Suprapubic skin (tissue), 4 donors: ENCODE measurements at places on chromosomes 16 and 17. TPM values are rescaled to one million over a fixed set of nuclear protein-coding genes. Genes with fewer than 3 reads are reported as not detected.

The NGFR gene
- 18.1 TPM for total RNA-seq

- no peak for DNase-seq
Measured at GRCh38 chr17:28887871-28888471, 9.6 kb downstream of the FLOT2 start.

The DLX3 gene
- 12.9 TPM for total RNA-seq

- no peak for DNase-seq
Measured at GRCh38 chr16:22402191-22402590, 27.8 kb upstream of the CDR2 start.

DNA sequence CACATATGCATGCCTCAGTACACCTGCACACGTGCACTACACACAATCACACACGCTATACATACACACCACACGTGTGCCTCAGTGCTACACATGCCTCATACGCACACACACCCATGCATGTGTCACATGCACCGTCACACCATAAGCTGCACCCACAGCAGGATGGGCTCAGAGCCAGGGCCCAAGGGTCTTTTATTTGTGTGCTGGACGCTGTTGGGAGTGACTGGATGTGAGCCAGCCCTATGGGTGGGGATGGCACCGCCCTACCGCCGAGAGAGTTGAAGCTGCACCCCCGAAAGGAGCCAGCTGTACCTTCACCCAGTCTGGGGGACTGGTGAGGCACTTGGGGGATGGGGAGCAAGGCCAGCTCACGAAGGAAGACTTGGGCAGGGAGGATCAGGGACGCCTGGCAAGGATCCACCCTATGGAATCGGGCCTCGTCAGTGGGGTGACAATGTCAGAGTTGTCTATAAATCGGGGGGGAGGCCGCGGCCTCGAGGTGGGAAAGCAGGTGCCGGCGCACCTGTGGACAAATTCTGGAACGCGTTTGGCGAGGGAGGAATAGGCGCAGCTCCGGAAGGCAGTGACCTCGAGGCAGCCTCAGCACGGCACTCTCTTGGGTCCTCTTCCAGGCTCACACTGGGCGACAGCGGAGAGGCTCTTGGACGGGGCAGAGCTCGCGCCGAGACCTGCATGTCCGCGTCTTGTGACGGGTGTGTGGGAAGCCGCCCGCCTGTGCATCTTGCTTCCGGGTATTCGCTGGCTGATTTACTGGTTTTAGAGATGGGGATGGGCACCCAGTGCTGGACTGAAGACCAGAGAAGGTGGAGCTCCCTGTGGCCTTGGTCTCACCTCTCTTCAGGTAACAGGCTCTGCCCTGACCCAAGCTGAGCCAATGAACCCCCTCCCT is 7.3 kb downstream of the RGS11 start:
- DNase-seq, result no peak

The ZFHX3 gene
- total RNA-seq, result 16.1 TPM

GRCh38 chr16:14608604-14609003 is 21.5 kb downstream of the PARN start:
- DNase-seq, result no peak

DNA sequence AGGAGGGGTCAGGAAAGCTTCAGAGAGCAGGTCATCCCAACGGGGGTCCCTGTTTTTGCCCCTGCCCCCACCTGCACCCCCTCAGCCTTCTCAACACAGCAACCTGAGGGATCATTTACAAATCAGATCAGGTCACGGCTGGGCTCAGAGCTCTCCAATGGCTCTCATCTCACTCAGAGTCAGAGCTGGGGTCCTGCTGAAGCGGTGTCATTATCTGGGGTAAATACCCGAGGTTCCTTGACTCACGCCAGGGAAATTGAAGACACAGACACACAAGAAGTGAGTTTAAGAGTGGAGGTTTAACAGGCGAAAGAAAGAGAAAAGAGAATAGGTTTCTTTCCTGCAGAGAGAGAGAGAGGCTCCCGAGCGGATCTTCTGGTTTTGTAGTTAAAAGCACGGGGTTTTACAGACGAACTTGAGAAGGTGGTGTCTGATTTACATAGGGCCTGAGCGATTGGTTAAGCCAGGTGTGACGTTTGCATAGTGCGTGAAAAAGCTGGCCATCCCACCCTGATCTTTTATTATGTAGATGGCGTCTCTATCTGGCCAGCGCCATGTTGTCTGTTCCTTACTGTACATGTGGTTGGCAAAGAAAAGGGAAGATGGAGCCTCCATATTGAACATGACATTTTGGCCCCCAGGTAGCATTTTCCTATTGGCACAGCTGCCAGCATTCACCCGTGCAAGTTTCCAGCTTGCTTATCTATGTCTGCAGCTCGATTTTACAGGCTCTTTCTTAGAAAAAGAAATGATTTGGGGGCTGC is 51.4 kb downstream of the WSB1 start:
- DNase-seq, result no peak

GRCh38 chr17:19651451-19652238 is 3.1 kb downstream of the ALDH3A2 start:
- DNase-seq, result no peak

DNA sequence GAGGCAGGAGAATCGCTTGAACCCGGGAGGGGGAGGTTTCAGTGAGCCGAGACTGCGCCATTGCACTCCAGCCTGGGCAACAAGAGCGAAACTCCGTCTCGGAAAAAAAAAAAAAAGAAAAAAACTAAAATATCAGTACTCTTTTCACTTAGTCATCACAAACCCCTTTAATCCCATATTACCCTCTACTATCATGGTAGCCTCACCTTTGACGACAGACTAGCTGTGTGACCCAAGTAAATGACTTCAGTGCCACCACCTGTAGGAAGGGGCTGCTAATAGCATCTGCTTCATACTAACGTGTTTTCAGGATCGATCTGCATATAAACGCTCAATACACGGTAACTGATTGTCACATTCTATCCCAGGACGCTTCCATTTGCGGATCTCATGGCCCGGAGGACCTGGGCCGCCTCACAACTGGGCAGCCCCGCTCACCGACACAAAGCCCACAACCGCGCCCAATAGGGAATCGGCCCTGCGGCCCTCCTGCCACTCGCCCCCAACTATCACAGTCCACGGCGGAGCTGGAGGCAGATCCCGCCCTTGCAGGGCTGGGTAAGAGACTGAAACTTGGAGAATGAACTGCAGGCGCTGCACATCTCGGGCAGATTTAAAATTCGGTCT is 1.1 kb upstream of the ZNF263 start:
- DNase-seq, result no peak

The PRSS33 gene
- total RNA-seq, result not detected

GRCh38 chr17:51493206-51493605 is 232.9 kb downstream of the UTP18 start:
- DNase-seq, result no peak

The AATK gene
- 0.89 TPM for total RNA-seq

DNA sequence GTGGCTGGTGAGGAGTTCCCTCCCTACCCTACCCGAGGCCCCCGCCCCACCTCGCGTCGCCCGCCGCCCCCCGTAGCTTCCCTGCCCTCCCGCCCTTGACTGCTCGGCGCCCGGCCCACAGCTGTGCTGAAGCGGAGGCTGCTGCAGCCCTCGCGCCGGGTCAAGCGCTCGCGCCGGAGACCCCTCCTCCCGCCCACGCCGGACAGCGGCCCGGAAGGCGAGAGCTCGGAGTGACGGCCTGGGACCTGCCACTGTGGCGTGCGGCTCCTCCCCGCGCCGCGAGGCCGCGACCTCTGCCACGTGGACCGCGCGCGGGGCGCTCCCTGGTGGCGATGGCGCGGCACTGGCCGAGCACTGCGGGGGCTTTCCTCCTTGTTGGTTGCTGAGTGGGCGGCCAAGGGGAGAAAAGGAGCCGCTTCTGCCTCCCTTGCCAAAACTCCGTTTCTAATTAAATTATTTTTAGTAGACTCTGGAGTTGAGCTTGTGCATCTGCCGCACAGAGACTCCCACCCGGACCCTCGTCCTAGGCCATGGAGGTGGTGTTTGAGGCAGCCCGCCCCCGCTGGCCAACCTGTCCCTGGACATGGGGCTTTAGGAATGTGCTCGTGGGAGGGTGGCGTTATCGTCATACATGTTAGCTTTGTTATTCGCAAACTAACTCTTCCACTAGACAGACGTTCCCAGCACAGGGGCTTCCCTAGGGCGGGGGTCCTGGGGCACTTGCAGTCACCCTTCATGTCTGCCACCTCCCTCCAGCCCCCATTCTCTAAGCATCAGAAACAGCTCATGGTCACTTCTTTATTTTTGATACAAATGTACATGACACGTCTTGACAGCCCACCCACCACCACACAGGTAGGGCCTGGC is 4.4 kb downstream of the TP53I13 start:
- peak; percentile 70 for DNase-seq

GRCh38 chr16:48617711-48618148 is 7.8 kb upstream of the N4BP1 start:
- DNase-seq, result no peak

DNA sequence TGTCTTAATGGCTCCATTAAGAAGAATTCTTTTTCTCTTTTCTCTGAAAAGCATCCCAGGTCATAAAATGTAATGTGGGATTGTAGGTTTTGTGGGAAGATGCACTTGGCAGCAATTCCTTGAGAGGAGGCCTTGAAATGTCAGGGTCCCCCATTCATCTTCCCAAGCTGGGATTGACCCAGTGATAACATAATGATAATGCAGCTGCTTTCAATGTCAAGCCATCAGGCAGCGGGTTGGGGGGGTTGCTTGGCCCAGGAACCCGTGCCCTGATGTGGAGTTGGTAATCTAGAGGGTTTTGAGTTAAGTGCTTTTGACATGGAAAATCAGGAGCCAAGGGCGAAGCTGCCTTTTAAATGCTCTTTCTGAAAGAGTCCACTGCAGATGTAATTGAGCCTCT is 484.0 kb downstream of the WWOX start:
- no peak for DNase-seq

DNA sequence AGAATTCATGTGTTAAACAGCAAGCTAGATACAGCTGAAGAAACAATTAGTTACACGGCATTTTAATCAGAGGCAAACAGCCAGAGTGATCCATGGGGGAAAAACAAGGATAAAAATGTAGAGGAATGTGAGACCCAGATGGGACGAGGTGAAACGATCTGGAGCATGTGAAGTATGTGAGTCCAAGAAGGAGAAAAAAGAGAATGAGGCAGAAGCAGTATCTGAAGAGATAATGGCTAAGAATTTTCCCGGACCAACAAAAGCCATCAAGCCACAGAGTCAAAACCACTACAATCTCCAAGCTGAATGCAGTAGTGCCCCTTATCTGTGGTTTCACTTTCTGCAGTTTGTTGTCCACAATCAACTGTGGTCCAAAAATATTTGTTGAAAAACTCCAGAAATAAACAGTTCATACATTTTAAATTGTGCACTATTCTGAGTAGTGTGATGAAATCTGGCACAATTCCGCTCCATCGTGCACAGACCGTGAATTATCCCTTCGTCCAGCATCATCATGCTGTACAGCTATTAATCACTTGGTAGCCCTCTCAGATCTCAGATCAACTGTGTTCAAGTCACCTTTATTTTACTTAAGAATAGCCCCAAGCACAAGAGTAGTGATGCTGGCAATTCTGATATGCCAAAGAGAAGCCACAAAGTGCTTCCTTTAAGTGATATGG is 18.8 kb downstream of the MYH10 start:
- DNase-seq, result no peak

DNA sequence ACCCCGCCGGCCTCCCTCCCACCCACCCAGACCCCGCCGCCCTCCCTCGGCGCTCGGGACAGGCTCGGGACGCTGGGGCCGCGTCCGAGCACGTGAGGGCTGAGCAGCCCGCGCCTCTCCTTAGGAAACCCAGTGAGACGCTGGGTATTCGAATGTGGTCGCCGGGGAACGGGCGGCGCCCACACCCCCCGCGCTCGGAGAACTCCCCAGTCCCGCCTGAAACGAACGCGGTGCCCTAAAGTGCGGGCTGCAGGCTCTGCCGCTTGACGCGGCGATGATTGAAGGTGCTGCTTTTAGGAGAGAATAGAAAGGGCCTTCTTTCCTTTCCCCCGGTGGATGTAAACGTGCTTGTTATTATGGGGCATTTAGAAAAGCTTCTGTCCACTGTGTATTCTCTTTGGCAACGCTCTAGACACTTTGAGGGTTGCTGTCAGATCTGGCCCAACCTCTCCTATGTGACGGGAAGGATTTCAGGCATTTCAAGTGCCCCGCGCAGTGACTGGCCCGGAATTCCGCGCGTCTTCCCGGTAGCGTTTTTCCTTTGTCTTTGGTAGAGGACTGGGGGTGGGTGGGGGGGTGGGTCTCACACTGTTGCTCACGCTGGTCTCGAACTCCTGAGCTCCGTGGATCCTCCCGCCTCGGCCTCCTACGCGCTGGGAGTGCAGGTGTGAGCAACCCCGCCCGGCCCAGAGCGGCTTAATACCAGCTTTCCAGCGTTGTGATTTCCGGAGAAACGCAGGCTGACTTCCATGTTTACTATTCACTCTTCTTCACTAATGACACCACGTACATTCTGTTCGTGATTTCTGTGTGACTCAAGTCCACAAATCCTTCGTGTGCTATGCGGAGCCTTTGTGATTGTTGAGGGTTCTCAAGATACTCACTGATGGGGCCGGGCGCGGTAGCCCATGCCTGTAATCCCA is 21.8 kb upstream of the FOXK2 start:
- DNase-seq, result no peak

DNA sequence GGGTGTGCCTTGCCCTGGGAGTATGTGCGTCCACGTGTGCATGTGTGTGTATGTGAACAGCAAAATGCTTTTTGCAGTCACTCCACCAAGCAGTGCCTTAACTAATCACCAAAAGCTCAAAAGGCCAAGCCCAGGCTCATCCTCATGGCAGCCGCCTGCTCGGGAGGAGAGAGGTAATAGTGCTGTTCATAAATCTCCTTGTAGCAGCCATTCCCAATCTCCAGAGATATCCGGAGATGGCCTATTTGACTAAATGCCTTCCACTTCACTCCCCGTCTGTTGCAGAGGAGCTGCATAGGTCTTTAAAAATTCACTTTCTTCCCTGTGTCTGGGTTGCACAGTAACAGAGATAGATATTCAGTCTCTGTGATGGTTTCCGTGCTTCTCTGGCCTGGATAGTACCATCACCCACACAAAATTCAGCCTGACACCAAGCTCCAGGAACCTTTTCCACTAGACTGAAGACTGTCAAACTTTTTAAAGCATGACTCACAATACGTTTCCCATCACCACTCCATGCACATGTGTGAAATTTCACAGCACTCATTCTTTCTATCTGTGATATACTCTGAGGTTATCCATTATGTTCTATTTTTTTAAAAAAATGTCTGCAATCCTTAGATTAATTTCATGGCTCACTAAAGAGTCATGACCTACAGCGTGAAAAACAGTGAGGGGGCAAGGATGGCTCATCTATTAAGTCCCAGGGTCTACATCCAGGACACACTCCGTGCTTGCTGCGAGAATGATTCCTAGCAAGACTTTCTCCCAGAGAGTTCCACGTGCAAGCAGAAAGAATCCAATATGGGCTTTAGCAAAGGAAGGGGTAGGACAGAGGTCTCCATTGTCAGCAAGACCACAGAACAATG is 357.8 kb downstream of the GRIN2A start:
- DNase-seq, result no peak

DNA sequence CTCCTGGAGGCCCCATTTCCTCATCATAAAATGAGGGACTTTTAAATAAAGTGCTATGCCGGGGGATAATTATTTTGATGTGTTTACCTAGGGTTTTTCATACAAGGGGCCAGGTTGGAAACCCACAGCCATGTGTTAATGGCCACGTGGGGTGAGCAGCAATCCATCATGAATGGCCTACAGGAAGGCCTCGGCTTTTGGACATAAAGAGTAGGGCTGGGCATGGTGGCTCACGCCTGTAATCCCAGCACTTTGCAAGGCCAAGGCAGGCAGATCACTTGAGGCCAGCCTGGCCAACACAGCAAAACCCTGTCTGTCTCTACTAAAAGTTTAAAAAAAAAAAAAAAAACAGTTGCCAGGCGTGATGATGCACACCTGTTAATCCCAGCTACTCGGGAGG is 40.3 kb downstream of the MEAK7 start:
- no peak for DNase-seq

The TRIM72 gene
- 0.15 TPM for total RNA-seq

The GLIS2 gene
- 1.1 TPM for total RNA-seq

The PMFBP1 gene
- total RNA-seq, result 2.3 TPM

The NOS2 gene
- not detected for total RNA-seq
